ENCODE measurements at places on chromosomes 7 and 10.

- no peak for ATAC-seq
These were observed 7.4 kb upstream of the FAS start for GRCh38 chr10:88983206-88983605.

GRCh38 chr10:9299966-9300365, 1245.5 kb downstream of the GATA3 start:
- ATAC-seq = no peak

GRCh38 chr7:79452495-79453265, 787 bp downstream of the MAGI2 start:
- ATAC-seq = peak; percentile 4

- no peak for ATAC-seq
These were observed 55.8 kb upstream of the ITGA8 start for GRCh38 chr10:15775513-15775912.

DNA sequence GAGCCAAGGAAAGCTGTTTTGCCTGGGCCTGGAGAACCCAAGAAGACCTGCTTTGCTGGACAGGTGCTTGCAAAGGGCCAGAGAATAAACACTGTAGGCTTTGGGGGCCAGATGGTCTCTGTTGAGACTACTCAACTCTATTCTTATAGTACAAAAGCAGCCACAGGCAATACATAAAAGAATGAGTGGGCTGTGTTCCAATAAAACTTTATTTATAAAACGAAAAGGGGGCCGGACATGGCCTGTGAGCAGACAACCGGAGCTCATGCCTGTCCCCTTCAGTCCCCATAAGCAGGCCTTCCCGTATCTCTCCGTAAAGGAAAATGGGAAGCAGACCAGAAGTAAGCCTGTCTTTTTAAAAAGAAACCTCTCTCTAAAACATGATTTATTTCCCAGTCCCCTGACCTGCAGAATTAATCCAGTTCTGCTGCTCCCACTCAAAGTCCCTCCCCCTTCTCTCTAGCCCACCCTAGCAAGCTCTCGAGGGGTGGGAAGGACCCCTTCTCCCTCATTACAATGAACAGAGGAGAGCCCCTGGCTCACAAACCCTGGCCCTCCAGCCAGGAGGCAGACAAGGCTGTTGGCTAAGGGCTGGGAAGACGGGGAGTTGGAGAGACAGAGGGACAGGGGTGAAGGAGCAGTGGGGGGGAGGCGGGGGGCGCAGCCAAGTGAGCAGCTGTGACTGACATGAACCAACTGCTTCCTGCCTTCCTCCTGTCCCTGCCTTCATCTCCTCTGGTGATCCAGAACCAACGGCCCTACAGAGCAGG, 177.8 kb downstream of the NEURL1 start:
- ATAC-seq = no peak

DNA sequence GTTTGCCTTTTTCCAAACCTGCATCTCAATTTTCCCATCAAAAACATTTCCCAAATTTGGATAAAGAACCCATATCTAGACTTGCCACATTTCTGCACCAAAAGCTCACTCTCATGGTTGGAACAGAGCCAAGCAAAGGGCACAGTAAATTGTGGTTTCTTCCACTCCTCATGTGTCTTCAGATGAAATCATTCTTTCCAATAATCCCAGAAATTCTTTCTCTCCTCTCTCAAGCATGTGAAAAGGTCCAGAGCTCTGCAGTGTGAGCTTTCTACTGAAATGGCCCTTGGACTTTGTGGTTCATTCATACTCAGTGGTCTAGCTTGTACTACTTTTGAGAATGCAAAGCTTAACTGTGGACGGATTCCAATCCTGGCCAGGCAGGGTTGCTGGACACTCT, 19.8 kb downstream of the PRSS2 start:
- ATAC-seq = no peak

DNA sequence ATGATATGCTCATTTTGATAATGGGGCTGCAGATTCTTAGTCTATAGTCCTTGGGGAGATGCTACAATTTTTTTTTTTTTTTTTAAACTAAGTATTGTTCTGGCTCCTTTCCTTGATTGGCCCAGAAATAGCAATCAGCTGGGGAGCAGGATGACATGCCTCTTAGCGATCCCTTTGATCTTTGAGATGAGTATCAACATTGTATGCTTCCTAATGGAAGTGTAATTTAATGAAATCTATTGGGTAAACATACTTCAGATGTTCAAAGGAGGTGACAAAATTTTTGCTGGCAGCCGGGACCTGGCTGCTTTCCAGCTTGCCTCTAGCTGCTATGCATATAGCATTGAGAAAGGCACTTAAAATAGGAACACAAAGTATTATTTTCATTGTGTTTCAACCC, 43.5 kb downstream of the VTI1A start:
- ATAC-seq = peak; percentile 70

- no peak for ATAC-seq
These were observed 60.9 kb downstream of the GRB10 start for GRCh38 chr7:50721661-50722259.

DNA sequence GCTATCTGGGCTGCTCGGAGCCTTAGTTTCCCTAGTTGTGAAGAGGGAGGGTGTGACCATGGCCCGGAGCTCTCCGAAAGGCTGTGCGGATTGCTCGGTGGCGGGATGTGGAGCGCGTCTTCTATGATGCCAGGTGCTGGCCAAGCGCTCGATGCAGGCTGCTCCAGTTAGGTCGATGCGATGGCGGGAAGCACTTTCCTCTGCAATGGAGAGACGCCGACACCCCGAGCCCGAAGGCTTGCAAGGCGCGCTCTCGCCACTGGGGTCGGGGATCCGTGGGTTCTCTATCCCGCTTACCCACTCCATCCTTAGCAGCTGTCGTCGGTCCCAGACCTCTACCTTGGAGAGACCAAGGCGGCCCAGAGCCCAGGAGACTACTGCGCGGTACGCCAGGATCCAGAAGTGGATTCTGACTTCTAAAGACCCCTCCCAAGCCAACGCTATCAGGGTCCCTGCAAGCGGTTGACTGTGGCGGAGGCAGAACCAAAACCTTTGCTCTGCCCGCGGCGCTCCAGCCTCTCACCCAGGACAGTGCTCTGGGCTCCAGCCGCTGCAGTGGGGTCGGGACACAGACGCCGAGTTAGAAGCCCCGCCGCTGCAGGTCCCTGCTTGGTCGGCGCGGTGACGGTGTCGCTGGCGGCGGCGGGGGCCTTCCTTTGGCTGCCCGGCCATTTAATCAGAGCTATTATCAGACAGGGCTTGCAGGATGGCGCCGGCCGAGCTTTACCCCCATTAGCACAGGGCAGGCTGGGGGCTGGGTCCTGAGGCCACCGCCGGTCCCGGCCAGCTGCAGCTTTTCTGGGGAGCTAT, 7.8 kb upstream of the TBX20 start:
- ATAC-seq = no peak

DNA sequence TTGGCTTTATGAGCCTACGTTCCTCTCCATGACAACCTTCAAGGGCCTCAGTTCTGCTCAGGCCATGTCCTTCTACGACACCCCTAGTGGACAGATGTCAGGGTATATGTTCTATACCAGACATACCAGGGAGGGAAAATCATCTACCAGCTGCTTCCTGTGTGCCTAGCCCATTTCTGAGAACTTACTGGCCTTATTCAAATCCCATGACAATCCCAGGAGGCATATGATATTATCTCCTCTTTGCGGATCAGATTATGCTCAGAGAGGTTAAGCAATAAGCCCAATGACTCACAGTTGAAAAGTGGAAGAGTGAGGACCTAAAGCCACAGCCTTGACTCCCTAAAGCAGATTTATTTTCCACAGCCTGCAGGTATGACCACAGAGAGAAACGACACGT, 139.3 kb downstream of the GLI3 start:
- ATAC-seq = peak; percentile 56

DNA sequence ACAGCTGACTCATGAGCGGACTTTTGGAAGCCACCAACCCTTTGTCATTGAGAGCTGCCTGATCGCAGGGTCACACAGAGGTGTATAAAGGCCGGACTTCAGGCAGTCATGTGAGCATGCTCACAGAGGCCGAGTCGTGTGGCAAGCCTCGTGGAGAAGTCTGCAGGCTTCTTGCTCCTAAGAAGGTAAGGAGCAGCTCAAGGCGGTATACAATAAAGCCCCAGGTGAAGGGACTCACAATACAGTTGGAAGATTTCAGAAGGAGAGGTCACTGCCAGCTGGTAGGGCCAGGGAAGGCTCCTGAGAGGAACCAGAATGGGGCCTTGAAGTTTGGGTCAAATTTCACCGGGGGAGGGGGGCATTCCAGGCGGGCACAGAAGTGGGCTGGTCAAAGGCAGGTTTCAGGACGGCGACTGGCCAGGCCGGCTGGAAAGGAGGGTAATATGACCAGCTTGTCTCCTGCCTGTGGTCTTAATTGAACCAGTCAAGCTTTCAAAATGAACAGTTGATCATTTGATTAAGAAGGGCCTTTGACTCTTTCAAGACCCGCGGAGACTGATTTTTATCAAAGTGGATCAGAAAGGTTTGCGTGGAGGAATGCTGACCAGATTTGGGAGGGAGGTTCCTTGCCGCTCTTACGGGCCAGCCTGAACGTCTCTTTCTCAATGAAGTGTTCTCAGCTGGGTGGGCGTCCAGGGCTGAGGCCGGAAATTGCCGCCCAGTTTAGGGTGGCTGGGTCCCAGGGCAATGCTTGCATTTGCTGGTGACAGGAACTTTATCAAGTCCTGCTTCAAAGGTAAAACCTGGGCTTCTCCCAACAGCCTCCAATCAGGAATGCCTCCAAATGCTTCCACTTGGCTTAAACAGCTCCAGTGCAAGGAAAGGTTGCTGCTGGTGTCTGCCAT, 178.6 kb downstream of the EMX2 start:
- no peak for ATAC-seq

GRCh38 chr10:113219446-113219845, 269.4 kb downstream of the TCF7L2 start:
- no peak for ATAC-seq

DNA sequence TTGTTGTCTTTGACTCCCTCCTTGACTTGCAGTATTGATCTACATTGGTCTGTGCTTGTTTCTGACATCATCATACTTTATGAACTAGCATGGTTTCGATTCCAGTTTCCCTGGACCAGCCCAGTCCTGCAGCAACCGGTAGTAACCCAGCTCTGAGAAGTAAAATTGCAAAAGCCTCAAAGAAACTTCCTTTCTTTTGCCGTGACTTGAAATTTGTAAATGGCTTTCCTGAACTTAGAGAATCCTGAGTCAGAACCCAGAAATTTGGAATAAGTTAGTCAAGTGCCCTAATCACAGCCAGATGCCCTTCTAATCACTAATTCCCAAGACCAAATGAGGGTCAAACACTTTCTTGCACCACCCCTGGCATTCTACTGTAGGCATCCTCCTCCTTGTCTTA, 15.0 kb downstream of the TAS2R60 start:
- ATAC-seq = no peak

DNA sequence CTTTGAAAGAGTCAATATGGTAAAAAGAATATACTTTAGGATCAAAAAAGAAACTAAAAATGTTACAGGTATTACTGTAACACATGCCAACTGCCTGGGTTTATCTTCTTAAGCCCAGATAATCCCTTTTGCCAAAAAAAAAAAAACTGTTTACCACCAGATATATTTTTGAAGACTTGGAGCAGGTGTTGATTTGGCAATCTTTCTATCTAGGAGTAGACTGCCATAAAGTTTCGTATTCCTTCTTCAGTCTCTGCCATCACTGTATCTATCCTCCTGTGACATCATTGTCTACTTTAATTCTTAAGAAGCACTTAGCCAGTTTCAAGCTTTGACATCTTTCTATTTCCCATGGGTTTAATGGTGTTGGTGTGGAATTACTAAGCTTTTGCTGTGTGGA, 161.0 kb downstream of the ST7 start:
- no peak for ATAC-seq

GRCh38 chr7:48011951-48012350, 17.0 kb downstream of the SUN3 start:
- ATAC-seq = no peak

- no peak for ATAC-seq
These were observed 425 bp downstream of the TLL2 start for GRCh38 chr10:96513305-96513697.

DNA sequence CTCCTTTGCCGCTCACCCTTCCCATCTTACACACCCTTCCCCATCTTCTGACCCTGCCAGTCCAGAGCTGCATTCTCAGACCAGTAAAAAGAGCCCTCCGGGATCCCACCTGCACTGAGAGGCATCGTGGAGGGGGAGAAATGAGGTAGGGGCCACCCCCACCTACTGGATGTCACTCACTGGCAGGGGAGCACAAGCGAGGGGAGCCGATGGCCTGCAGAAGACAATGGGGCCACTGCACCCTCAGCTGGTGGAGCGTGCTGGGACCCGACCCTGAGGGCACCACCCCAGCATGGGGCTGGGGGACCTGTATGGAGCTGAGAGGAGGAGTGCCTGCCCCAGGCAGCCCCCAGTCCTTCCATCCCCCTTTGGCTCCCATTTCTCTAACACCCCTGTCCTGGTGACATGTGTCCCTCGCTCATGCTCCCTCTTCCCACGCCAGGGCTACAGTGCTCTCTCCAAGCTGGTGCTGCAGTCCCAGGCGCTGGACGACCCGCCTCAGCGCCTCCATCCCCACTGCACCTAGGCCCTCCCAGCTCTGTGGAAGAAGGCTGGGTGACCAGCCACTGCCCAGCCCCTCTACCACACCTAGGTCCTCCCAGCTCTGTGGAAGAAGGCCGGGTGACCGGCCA, 49.8 kb downstream of the RASGEF1A start:
- no peak for ATAC-seq

- no peak for ATAC-seq
These were observed 213.0 kb downstream of the INHBA start for GRCh38 chr7:41489885-41490284.

DNA sequence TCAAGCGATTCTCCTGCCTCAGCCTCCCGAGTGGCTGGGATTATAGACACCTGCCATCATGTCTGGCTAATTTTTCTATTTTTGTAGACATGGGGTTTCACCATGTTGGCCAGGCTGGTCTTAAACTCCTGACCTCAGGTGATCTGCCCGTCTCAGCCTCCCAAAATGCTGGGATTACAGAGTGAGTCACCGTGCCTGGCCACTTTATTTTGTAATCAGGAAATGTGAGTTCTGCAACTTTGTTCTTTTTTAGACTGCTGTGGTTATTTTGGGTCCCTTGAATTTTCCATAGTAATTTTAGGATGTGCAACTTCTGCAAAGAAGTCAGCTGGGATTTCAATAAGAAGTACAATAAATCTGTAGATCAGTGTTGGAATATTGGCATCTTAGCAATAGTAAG, 96.8 kb downstream of the CYTH3 start:
- no peak for ATAC-seq

- ATAC-seq = peak; percentile 81
These were observed 181.3 kb downstream of the TAX1BP1 start for GRCh38 chr7:27921081-27921836.

DNA sequence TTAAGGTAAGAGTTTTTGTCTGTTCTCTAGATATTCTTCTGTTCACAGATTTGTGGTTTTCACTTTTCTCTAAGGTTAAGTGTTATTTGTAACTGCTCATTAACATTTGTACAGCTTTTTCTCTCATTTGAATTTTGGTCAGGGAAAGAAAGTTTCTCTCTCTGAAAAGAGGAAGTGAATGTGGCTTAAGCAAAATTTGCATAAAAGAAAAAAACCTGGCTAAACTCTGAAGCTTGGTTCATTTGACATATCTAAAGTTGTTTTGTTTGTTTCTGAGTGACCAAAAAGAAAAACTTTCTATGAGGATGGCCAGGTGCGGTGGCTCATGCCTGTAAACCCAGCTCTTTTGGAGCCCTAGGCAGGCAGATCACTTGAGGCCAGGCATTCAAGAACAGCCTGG, 22.0 kb upstream of the SLC26A4 start:
- no peak for ATAC-seq

All from motor neuron (in vitro differentiated cells).